GM23338 (cell line): ENCODE measurements at places on chromosomes 5 and 9. TPM values are rescaled to one million over a fixed set of nuclear protein-coding genes. Genes with fewer than 3 reads are reported as not detected.

TLE1 gene
- 58.1 and 59.1 TPM in 2 replicates for polyA plus RNA-seq

ZNF300 gene
- polyA plus RNA-seq, result 10.9 and 15.1 TPM in 2 replicates

NDUFA8 gene
- polyA plus RNA-seq, result 139 and 144 TPM in 2 replicates

ARID3C gene
- polyA plus RNA-seq, result not detected in 2 replicates

CBY3 gene
- polyA plus RNA-seq, result 0.37 and 0.38 TPM in 2 replicates

PCDHB16 gene
- polyA plus RNA-seq, result 0.73 and 0.92 TPM in 2 replicates

PCDHGB1 gene
- polyA plus RNA-seq, result 0.52 and 0.74 TPM in 2 replicates

SOX30 gene
- polyA plus RNA-seq, result 0.43 and 0.47 TPM in 2 replicates
